ENCODE measurements at places on chromosomes 11 and 22.
A peak's percentile ranks its signal among the peaks of the same experiment; 100 is the strongest.

DNA sequence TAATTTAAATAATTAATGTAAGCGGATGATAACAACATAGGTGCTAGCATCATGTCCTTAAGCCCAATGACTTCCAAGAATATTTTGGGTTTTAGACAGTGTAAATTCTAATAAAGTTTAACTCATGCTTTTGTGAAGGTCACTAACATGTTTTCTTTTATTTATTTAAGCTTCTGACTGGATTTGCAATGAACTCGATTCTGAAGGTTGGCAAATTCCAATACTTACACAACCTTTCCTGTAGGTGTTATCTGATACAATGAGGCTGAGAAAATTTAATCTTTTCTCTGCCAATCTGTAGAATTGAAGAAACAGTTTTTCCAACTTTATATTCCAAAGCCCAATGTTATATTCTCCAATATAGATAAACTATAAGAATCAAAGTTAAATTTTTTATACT is 311.3 kb downstream of the LUZP2 start:
- no peak for DNase-seq

DNA sequence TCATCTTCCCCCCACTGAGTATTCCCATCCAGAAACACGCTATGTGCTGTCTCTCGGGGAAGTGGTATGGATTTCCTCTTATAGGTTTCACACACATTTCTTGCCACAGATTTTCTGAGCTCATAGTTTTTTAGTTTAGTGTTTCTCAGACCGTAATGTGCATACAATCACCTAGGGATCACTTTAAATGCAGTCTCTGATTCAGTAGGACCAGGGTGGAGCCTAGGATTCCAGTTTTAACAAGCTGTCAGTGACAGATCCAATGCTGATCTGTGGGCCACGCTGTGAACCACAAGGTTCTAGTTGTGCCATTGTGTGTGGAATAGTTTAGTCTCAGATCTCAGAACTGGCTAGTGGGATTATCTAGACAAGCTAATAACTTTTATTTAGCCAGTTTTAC is 23.7 kb upstream of the CXCR5 start:
- DNase-seq, result no peak

- DNase-seq, result no peak
Measured at GRCh38 chr11:117584056-117584830, 212.8 kb downstream of the DSCAML1 start.

GRCh38 chr11:94145431-94145830 is 16.8 kb downstream of the PANX1 start:
- no peak for DNase-seq

- no peak for DNase-seq
Measured at GRCh38 chr22:43860126-43860525, 2.2 kb downstream of the SULT4A1 start.

DNA sequence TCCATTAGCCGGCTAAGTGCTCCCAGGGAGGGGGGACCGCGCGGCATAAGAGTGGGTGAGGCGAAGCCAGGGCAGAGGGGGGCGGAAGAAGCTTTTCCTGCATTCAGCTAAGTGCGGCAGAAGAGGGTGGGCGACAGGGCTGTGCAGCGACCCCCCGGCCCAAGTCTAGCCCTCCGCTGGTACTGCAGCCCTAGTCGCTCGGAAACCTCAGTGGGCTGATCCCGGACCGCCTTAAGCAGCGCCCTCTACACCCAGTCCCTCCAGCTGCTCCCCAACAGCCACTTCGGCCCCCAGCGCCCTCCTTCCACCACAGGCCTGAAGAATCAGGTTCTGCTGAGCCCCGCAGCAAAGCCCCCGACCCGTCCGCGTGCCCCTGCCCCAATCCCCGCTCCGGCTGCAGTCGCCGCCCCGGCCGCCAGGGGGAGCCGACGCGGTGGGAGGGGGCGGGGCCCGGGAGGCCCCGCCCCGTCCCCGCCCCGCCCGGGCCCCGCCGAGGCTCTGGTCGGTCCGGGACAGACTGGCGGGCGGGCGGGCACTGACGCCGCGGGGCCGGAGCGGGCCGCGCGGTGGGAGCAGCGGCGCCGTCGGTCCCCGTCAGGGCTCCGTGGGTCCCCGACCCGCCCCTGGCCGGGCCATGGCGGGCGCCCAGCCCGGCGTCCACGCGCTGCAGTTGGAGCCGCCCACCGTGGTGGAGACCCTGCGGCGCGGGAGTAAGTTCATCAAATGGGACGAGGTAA is at the start of gene PLCB3:
PLCB3 (plus strand) TSS at position 515 of the 737 bp plus-strand sequence; CDS start at position 635, 120 bp downstream.
- peak; percentile 76 for DNase-seq

DNA sequence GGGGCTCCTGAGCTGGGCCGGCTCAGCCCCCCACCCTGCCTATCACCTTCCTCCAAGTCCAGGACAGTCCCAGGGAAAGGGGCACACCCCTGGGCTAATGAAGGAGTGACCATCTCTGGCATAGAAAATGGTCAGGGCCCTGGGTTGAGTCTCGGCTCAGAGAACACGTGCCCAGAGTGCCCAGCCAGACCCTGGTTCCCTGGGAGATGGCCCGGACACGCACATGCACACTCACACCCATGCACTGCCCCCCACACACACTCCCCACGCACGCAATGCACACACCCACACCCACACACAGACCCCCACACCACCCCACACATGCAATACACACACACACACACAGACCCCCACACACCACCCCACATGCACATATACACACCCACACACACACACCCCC is 28.7 kb downstream of the KCNC1 start:
- DNase-seq, result no peak

- DNase-seq, result no peak
Measured at GRCh38 chr11:15874704-15875103, 481.6 kb downstream of the SOX6 start.

DNA sequence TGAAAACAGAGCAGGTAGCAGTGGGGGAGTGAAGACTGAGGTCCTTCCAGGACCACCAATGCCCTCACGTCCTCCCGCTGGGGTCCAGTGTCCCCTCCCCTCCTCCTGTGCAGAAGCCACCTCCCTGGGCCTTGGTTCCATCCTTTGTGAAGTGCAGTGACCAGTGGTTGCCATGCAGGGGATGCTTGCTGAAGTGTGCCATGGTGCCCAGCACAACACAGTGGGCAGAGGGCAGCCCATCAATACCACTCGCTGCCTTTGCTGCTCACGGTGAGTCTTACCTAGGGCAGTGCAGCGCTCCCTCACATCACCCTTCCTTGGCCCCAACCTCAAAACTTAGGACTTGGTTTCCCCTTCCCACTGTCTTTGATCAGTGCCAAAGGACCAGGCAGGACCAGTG is 12.9 kb downstream of the MYEOV start:
- no peak for DNase-seq

- DNase-seq, result no peak
Measured at GRCh38 chr22:43925433-43926348, 2.1 kb downstream of the PNPLA3 start.

- no peak for DNase-seq
Measured at GRCh38 chr11:96055706-96056387, 131.9 kb upstream of the MTMR2 start.

DNA sequence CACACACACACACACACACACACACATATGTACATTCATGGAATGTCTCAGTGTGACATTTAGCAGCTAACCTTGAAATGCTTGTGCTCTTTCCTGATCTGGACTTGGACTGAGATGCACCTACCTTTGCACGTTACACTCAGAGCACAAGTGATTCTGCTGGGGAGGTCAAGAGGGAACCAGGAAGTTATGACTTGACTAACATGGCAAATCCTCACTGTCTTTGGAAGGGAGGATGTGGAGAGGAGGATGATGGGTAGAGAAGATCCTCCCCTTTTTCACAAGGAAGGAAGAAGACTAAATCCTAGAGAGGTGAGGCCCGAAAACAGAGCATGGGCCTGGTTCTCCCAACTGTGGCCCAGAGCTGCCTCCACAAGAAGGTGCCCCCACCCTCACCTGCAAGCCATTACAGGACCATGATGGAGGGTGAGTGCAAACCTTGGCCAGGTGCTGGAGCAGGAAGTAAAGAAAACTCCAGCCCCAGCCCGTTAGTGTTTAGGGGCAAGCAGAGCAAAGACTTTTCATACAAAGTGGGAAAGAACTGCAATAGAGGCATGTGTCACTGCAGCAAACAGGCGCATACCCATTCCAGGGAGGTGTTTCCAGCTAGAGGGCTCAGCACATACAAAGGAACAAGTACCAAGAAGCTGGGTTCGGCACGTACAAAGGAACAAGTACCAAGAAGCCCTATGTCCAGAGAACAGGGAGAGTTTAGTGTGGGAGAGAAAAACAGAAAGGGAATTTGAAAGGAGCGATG is 26.4 kb downstream of the SCN4B start:
- no peak for DNase-seq

DNA sequence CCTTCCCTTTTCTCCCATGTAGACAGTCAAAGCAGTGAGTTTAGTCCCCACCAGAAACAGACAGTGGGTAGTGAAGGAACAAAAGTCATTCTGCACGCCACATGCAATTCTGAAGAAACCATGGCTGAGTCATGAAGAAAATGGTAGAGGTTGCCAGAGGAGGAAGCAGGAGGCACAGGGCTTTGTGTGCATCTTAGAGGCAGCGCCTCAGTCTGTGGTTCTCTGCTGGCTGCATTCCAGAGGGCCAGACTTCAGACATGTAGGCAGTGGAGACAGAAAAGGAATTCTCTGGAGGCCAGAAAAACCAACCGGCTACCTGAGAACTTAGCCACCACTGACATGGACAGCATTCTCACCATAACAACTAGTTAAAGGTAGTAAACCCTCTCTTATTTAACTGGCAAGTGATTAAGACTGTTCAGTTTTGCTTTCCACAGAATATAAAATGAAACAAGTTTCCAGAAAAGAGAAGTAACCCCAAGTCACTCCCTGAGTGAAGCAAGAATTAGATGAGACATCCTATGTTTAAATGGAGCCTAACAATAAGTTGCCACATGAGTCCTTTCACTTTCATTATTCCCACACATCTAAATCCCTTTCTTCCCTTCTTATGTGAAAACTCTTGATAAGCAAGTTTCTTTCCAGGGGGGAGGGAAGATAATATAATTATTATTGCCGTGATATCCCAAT is 556.1 kb downstream of the SOX6 start:
- DNase-seq, result peak; percentile 54

GRCh38 chr11:69950120-69950519 is 128.0 kb upstream of the ANO1 start:
- DNase-seq, result peak; percentile 81

GRCh38 chr22:45585946-45586540 is 83.4 kb downstream of the FBLN1 start:
- DNase-seq, result no peak

- DNase-seq, result no peak
Measured at GRCh38 chr11:107713009-107713408, 1.2 kb upstream of the SLN start.

DNA sequence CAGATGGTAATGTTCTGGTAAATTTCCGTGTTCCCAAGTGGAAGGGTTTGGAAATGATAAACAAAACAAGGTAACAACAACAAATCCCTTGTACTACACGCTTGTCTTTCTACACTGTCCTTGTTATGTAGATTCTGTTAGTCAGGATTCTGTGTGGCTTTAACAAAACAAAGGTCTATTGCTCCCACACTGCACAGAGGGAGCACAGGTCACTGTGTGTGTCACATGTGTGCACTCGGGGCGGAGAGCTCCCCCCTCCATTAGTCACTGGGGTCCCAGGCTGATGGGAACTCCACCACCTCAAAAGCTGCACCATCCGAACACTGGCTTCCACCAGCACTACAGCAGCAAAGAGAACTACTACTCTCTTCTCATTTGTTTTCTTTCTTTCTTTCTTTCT is 227.9 kb downstream of the NTM start:
- no peak for DNase-seq

DNA sequence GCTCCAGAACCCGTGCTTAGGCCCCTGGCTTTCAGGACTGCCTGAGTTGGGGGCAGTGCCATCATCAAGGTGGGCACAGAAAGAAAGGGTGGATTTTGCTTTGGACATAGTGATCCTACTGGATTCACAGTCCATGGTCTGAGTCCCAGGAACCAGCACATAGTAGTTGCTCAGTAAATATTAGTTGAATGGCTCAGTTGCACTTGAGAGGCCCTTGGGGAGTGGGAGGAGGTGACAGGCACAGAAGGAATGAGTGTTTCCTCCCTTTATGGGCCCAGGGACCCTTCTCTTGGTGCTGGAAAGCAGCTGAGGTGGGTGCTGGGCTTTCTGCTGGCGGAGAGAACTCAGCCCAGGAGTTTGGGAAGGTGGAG is 16.6 kb downstream of the ARHGEF17 start:
- DNase-seq, result no peak

- no peak for DNase-seq
Measured at GRCh38 chr22:23513705-23514104, 66.4 kb downstream of the IGLL1 start.

GRCh38 chr11:57192316-57192715 is 10.6 kb downstream of the LRRC55 start:
- DNase-seq, result no peak

- DNase-seq, result no peak
Measured at GRCh38 chr11:132125988-132126871, 755.8 kb downstream of the NTM start.

GRCh38 chr11:113296447-113297205 is 17.8 kb upstream of the TTC12 start:
- no peak for DNase-seq

GRCh38 chr11:111676878-111677585 is 74.8 kb downstream of the SIK2 start:
- no peak for DNase-seq

GRCh38 chr11:72787216-72788104 is 6.4 kb downstream of the STARD10 start:
- DNase-seq, result peak; percentile 65

GRCh38 chr11:86617502-86617901 is 54.9 kb downstream of the ME3 start:
- DNase-seq, result no peak

GRCh38 chr11:111549869-111550203 is 9.3 kb downstream of the LAYN start:
- DNase-seq, result no peak

- no peak for DNase-seq
Measured at GRCh38 chr11:79097246-79097875, 343.5 kb downstream of the TENM4 start.

DNA sequence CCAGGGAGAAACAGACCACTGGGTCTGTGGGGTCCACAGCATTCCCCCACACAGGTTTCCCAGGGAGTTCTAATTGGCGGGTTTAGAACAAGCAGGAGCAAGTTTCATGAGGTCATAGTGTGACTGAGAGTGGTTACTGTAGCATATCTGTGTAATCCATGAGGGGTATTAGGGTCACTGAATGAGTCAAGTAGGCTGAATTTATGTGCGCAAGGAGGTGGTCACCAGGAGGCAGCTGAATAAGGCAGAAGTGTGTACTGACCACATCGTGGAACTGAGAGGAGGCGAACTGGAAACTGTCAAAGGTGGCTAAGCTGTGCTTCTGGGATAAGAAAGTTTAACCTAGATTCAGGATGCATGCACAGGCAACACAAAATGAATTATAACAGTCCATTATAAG is 876.0 kb downstream of the METTL15 start:
- no peak for DNase-seq

GRCh38 chr11:8621147-8621546 is 27.1 kb upstream of the STK33 start:
- no peak for DNase-seq

GRCh38 chr11:92916299-92916698 is 53.2 kb upstream of the MTNR1B start:
- DNase-seq, result no peak

- DNase-seq, result no peak
Measured at GRCh38 chr11:37612146-37612545, 1014.1 kb upstream of the RAG2 start.

Measured in HT-29 (cell line).